Left renal cortex interstitium (tissue), 4 donors: ENCODE measurements at places on chromosomes 3 and 15. TPM values are rescaled to one million over a fixed set of nuclear protein-coding genes. Genes with fewer than 3 reads are reported as not detected.

Gene GPR149
- not detected for polyA plus RNA-seq

- no peak for DNase-seq
Observed at GRCh38 chr15:35330048-35330695, 215.8 kb downstream of the DPH6 start.

Gene CELSR3
- 0.67 TPM for polyA plus RNA-seq

Gene P3H2
- polyA plus RNA-seq, result 87.3 TPM

Gene DCBLD2
- polyA plus RNA-seq, result 49.3 TPM

- DNase-seq, result no peak
Observed at GRCh38 chr3:43764056-43764455, 73.3 kb downstream of the ABHD5 start.

Gene RAD18
- polyA plus RNA-seq, result 12.1 TPM

Gene C3orf52
- polyA plus RNA-seq, result 5.7 TPM

Gene RTP4
- polyA plus RNA-seq, result 0.48 TPM

Gene CHRD
- polyA plus RNA-seq, result 15.0 TPM

DNA sequence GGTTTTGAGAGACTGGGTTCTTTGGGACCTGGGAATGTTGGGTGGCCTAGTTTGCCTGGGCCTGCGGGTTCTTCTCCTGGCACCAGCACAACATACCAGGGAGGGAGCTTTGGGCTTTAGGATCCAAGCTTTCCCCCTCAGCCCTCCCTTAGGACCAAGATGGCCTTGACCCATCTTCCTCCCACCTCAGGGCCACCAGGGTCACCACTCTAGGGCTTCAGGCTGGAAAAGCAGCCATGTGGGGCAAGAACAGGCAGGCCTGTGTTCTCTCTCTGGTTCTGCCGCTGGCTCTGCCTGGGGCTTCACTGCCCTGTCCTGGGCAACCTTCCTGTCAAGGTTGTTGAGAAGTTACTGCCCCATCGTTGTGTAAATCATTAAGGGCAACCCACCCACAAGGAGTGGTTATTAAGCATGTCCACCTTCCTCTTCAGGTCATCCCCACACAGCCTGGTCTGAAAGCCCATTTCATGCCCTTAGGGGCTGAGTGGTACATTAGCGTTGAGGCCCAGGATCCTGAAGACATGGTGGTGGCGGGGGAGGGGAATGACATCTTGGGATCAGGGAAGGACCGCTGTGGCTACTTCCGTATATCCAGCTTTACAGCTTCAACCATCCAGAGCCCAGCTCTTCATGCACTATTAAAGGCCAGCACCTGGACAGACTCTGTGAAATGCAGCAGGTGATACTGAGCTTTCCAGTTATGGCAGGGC is 652 bp downstream of the DUOX1 start:
- no peak for DNase-seq

GRCh38 chr15:92797168-92798052 is 102.7 kb upstream of the CHD2 start:
- DNase-seq, result peak; percentile 76

DNA sequence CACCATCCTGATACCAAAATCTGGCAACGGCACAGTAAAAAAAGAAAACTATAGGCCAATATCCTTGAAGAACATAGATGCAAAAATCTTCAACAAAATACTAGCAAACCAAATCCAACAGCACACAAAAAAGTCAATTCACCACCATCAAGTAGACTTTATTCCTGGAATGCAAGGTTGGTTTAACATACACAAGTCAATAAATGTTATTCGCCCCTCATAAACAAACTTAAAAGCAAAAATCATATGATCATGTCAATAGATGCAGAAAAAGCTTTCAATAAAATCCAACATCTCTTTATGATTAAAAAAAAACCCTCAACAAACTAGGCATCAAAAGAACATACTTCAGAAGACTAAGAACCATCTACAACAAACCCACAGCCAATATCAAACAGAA is 252.9 kb downstream of the UACA start:
- DNase-seq, result no peak

Gene TMEM108
- polyA plus RNA-seq, result 2.1 TPM

DNA sequence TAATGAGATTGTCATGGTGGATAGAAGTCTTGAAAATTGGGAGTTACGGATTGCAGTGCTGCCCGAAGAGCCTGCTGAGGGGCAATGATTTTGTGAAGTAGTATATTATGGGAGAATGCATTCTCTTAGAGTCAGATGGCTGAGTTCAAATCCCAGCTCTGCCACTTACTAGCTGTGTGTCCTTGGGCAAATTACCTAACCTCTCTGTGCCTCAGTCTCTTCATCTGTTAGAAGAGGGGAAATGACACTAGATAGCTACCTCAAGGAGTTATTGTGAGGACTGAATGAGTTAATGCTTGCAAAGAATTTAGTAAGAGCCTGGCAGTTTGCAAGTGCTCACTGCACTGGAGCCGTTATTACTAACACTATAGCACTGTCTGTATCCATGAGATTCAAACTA is 15.4 kb downstream of the FGD5 start:
- no peak for DNase-seq

Gene DUOXA2
- polyA plus RNA-seq, result 0.10 TPM

Gene CHDH
- 7.2 TPM for polyA plus RNA-seq

GRCh38 chr3:197289726-197290125 is 8.7 kb downstream of the DLG1 start:
- DNase-seq, result no peak

DNA sequence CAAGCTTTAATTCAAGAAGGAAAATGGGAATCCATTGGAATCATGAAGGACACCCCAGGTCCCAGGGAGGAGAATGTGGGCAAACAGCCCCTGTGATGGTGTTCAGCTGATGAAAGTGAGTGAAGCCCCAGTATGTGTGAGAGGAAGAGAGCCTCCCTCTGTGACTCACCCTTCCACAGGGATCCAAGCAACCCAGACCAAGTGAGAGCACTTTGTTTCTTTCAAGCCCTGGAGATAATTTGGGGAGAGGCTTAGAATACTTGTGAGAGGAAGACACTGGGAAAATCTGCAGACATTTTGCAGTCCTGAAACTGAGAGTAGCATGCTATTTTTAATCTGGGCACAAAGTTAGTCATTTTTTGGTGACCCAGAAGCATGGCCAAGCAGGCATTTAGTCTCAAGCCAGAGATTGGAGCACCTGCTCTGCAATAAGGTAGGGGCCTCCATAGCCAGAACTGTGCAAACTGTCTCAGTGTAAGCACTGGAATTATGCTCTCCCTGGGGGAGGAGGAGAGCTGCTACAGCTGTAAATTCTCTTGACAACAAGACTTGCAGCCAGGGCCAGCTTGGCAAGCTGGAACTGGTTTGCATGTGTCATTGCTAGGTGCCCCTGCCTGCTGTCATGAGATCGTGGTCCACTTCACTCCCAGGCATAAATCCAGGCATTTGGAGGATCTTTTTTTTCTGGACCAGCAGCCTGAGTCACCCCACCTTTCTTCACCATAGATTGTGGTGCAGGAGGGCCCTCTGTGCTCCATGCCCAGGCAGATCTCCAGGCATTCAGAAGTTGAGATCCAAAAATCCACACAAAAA is 537.8 kb upstream of the DPPA4 start:
- DNase-seq, result no peak

DNA sequence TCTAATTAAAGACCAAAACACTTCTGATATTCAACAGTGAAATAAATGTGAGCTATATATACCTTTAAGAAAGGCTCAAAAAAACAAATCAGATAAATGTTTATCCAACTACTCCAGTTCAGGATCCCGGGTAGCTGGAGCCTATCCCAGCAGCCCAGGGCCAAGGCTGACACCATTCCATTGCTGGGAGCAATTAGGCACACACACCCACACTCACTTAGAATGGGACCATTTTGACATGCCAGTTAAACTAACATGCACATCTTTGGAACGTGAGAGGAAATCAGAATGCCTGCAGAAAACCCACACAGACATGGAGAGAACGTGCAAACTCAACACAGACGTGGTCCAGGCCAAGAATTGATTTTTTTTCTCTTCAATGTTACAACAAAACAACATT is 30.0 kb upstream of the PLSCR4 start:
- DNase-seq, result no peak

DNA sequence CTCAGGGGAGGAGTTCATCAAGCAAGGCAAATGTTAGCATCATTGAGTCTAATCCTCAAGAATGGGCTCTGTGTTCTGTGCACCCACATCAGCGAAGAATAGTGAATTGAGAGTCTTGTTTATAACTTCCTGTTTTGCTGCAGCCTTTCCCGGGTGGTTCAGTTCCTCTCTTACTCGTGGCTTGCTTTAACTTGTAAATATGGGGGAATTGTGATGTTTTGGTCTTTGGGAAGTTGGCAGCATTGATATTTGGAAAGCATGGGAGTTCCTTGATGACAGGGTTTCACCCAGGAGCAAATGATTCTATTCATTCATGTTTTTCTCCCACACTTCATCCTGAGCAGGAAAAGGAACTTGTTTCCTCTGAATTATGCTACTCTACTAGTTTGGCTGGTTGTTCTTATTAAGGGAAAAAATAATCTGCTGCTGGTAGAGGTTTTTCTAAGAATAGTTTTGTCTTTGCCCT is 40.4 kb downstream of the GPD1L start:
- DNase-seq, result no peak

- no peak for DNase-seq
Observed at GRCh38 chr3:183711516-183711915, 13.9 kb downstream of the YEATS2 start.

Gene ST3GAL6
- 65.3 TPM for polyA plus RNA-seq

DNA sequence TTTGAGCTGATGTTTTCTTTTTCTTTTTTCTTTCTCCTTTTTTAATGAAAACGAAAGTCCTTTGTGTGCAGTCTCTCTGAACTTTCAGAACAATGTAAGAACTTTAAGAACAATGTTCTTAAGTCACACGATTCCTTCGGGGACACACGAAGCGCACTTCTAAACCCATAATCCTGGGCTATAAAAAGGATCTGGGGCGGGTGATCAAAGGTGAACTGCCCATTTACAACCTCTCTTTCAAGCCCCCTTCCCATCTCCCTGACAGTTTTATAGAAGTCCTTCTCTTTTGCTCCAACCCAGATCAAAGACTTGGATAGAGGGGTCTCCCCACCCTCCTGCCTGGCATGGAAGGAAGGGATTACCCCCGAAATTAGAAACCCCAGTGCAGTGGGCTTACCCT is 126.8 kb downstream of the BDH1 start:
- DNase-seq, result no peak

- DNase-seq, result peak; percentile 89
Observed at GRCh38 chr3:177300039-177300833, 103.0 kb upstream of the TBL1XR1 start.

DNA sequence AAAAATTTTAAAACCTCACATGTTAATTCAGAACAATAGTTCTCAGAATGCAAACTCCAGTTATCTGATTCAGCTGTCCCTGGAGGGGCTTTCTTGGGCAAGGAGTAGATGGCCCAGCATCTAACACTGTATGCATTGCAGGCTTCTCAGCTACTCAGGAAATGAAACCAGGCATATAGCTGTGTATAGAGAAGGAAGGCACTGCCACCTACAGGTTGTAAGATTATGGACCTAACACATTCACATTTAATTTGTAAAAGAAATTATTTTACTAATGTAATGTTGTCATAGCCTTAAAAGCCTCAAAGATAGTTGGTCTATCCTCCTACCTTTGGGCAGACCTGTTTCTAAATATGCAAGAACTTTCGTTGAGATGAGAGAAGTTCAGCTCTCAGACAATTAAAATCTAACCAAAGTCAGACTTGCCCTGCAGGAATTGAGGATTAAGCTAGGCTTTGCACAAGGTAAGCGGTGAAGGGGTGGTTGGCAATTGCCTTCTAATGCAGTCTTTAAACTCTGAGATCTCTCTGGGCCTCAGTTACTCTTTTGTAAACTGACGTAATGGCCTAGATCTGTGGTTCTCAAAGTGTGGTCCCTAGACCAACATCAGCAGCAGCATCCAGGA is 132.8 kb upstream of the SLC24A5 start:
- peak; percentile 47 for DNase-seq

GRCh38 chr3:38773528-38773927 is 42.5 kb downstream of the SCN10A start:
- DNase-seq, result no peak

GRCh38 chr3:72440491-72440890 is 407.8 kb downstream of the SHQ1 start:
- DNase-seq, result no peak

GRCh38 chr15:94815914-94816313 is 584.6 kb downstream of the MCTP2 start:
- DNase-seq, result no peak

- DNase-seq, result no peak
Observed at GRCh38 chr3:69082805-69083204, 1.9 kb upstream of the ARL6IP5 start.

Gene NOX5
- polyA plus RNA-seq, result 0.55 TPM

Gene TMEM45A
- 27.9 TPM for polyA plus RNA-seq

DNA sequence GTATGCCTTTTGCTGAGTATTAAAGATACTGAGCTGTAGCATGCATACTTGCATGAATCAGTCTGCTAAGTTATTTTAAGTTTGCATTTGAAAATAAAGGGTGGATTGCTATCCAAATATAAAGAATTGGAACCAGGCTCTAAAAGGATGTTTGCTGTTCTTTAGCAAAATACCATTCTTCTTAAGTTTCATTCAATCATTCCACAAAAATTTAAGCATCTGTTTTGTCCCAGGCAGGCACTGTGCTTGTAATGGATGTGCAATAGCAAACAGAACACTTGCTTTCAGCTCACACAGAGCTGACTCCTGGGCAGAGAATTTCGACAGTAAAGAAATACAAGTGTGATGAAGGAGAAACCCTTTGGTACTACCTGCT is 151.1 kb downstream of the PGPEP1L start:
- DNase-seq, result no peak

DNA sequence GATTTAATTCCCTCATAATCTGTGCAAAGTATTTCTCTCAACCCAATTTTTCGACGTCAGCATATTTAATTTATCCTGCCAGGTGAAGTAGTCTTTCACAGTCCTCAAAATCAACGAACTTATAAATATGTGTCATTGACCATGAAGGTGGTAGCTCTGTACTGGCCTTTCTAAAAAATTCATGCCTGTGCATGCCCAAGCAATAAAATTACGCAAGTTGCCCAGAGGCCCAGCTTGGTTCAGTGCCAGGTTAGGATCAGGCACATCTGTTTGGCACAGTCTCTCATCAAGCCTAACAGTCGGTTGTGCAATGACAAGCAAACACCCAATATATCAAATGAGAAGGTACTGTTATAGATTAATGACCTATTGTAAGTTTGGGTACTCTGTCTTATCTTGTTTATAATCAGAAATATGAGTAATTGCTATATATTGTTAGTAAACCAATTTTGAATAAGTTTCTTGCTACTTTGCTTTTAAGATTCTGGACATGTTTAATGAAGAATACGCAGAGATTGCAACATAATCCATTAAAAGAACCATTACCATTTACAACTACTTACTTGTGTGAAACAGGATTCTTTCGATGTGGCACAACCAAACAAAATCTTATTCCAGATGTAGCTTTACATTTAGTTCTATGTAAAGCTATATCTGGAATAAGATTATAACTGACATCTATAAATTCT is 159.0 kb upstream of the IL12A start:
- DNase-seq, result no peak

DNA sequence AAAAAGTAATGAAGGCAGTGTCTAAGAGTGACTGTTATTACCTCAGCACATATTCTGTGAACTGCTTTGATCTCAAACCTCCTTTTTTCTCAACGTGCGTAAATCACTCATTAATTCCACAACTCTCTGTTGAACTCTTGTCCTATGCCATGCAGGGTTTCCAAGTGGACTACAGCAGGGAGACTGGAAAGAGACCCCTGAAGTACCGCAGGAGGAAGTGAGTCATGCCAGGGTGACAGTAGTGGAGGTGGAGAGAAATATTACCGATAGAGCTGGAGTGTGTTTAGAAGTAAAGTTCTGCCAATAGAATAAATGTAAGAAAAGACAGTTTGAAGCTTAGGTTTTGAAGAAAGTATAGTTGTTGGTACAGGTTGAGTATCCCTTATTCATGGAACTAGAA is 908.9 kb downstream of the ROBO1 start:
- DNase-seq, result no peak
